ENCODE measurements at places on chromosomes 2 and 18.

DNA sequence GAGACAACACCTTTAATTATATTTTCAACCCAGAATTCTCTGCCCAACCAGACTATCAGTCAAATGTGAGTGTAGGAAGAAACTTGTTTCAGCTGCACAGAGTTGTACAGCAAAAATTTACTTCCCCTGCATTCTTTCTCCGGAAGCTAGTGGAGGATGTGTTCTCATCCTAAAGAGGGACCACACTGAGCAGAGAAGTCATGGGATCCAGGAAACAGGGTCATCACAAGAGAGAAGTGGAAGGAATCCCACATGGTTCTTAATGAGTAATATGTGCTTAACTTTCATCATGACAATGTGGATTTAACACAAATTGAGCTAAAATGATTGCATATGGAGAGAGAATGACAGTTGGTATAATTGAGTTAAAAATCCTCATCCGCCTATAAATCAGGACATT is 78.2 kb downstream of the INPP4A start:
- DNase-seq: no peak

GRCh38 chr2:187482796-187483195 is 34.7 kb upstream of the CALCRL start:
- no peak for DNase-seq

- peak; percentile 21 for DNase-seq
These were observed 39.0 kb downstream of the EN1 start for GRCh38 chr2:118808429-118808809.

DNA sequence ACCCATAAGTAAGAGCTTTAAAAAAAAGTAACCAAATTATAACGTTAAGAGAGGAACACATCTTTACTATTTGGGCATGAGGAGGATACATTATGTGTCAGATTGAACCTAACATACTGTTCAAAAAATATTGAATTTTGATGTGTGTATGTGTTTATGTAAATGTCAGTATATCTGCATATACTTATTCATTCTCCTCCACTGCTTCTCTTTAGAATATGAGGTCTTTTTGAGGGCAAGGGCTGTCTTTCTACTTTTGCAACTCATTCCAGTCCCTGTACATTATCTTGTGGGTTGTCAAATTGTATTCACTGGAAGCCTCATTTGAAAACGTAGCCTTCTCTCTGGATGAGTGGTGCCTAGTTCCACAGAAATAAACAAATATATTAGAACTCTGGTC is 509.4 kb upstream of the HNMT start:
- DNase-seq: no peak

DNA sequence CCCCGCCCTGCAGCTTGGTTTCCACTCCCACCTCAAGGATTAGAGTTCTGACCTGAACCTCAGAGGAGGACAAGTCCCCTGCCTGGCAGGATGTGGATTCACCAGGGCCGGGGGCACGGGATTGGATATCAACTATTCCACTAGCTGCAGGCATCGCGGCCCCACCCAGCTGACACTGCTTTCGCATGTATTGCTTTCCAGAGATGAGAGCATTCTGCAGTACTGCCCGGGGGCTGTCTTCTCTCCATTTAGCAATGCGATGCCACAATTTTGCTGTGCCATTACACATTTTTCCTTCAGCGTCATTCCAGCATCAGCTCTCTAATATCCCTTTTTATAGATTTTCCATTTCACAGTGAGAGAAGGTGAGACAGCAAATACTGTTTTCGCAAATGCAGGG is 42.0 kb downstream of the CTIF start:
- no peak for DNase-seq

GRCh38 chr2:158688721-158689120 is 106.4 kb upstream of the DAPL1 start:
- DNase-seq: no peak

- DNase-seq: no peak
These were observed 97.1 kb downstream of the AQP4 start for GRCh38 chr18:26768385-26768784.

GRCh38 chr2:136110526-136110925 is 7.4 kb downstream of the CXCR4 start:
- DNase-seq: no peak

GRCh38 chr2:226487573-226487972 is 312.0 kb downstream of the IRS1 start:
- no peak for DNase-seq

DNA sequence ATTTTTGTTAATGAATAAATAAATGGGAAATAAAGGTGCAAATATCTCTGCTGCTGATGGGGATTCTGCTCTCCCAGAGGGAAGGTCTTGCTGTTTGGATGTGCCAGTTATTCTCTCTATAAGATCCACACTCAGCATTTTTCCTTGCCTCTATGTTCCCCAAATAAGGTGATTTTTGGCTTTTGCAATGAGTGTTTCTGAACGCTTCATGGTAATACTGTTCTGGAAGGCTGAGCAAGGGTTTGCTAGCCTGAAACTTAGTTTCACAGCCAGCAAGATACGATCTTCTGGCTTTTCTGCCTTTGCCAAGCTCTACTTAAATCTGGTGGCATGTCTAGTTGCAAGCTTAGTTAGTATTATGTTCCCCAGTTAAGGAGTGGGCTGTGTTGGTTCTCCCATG is 114.6 kb downstream of the LPIN1 start:
- no peak for DNase-seq

DNA sequence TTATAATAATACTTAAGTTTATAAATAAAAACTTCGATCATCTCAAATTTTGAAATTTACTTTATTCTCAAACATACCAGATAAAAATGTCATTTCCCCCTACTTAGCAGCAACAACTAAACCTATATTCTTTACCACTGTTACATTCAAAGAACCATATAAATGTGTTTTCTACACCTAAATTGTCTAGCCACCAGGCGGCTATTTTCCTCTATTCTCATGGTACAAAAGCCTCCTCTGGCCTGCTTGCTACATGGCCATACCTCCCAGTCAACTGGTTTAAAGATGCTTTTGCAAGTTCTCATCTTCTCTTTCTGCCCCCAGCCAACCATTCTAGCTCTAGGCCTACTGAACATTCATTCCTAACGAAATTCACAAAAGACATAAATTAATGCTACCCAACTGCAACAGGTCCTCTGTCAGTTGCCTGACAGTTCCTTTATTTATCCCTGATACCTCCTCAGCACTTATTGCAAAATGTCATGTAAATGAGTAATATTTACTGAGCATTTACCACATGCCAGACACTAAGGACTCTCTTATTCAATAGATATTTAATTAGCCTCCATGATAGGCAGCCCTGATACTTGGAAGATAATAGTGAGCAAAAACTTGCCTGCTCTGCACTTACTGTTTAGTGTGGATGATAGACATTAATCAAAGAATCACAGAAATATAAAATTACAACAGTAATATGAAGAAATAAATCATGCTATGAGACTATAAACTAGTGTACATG is 5.0 kb downstream of the C1D start:
- DNase-seq: no peak

GRCh38 chr2:44974064-44974715 is 32.7 kb downstream of the SIX3 start:
- DNase-seq: no peak

- DNase-seq: no peak
These were observed 161.8 kb downstream of the DYSF start for GRCh38 chr2:71614976-71615766.

DNA sequence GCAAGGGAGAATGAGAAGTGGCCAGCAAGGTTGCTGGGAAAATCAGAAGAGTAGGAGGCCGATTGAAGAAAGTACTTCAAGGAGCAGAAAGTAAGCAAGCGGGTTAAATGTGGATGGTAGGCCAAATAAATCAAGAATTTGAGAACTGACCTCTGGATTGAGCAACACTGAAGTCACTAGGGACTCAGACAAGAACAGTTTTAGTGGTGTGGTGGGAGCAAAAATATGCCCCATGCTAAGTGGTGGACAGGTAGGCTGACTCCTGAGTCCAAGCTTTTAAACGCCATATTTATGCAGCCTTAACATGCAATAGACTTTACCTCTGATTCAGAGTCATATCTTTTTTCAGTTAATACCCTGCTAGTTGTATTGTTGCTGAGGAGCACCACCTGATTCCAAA is 4.5 kb downstream of the TRABD2A start:
- DNase-seq: no peak

DNA sequence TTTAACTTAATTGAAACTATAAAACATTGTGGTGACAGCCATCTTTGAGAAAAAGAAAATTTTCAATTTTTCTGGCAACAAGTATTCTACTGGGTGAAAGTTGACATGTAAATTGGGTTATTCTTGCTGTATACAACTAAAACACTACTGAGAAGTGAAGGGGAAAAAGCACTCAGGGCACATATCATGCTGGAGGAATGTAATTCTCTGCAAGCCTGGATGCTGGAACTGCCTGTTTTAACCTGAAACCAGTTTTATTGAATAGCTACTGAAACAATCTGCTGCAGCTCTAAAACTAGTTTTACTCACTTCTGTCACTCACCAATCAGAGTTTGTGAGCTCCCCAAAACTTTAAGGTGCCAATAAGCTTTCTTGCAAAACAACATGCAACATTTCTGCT is 1136.0 kb downstream of the LRP1B start:
- DNase-seq: no peak

GRCh38 chr2:199627417-199627816 is 169.7 kb upstream of the SATB2 start:
- no peak for DNase-seq

DNA sequence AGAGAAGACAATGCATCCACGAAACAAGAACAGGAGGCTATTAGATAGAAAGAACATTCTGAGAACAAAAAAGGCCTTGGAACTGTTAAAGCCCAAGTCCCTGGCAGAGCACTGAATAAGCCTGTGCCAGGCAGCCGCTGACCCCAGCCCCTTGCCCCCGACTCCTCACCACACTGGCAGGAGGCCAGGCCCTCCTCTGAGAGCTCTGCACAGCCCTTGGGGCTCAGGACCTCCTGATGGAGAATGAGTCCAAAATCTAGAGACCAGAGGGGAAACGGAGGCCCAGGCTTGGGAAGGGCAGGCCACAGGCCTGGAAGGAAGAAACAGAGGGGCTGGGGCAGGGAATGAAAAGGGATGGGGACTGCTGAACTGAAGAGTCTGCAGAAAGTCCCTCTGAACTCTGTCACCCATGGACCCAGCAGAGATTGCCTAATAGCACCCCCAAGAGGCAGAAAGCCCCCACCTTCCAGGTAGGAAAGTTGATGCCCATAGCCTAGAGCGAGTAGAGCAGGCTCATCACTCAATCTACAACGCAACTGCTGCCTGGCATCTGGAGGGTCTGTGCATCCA is 18.3 kb upstream of the TNS1 start:
- DNase-seq: no peak

DNA sequence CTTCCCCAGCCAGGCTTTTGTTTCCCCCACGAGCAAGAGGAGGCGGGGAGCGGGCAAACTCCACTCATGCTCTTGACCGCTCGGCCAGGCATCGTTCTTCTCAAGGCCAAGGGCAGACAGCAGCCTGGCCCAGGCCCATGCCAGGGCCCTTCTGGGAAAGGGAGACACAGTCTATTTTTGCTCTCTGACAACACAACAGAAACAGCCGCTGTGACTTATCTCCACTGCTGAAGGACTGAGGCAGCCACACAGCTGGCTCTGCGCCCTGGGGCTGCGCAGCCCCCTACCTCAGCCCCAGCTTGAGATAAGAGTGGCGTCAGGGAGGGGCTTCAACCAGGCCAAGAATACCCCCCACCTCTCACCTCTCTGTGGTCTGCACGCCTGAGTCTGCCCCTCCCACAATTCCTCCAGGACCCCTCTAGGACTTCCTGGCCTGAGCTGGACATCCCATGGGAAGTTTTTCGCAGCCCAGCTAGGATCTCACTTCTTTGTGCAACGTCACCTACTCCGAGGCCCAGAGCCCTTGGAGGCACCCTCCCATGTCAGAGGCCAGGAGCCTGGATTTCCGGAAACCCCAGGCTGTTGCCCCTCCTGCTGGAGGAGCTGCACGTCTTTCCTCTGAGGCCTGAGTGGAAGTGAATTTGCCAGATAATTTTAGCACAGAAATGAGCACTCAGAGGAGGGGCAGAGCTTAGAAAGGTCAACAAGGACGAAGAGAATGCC is 118.9 kb upstream of the OTOS start:
- DNase-seq: no peak

GRCh38 chr2:216147172-216148131 is 38.3 kb downstream of the XRCC5 start:
- no peak for DNase-seq

DNA sequence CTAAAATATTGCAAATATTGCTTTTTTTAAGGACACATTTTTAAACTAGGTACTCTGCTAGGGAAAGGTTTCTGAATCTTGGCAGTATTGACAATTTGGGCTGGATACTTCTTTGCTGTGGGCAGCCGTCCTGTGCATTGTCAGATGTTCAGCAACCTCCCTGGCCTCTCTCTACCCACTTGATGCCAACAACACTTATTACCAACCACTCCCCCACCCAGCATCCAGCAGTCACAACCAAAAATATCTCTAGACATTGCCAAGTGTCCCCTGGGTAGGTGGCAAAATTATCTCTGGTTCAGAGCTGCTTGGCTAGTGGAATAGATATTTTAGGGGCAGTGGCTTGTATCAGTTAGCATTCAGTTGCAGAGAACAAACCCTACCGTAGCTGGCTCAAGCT is 114.3 kb upstream of the PNPT1 start:
- no peak for DNase-seq

- peak; percentile 83 for DNase-seq
These were observed 12.8 kb upstream of the GBX2 start for GRCh38 chr2:236180831-236181453.

DNA sequence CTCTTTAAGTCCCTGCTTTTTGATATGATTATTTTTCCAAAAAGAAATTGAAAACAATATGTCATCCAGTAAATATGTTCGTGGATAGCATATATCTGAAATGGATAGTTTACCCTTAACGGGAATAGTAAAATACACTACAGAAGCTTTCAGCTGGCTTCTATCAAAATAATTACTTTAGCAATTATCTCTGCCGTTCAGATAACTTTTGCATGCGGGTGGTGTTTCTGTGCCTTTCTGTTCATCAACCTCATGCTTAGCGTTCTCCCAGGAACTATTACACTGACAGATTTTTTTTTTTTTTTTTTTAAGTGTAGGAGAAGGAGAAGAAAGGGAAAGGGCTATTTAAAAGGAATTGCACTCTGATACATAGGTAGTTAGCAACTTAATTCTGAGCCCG is 53.6 kb downstream of the TSHZ1 start:
- no peak for DNase-seq

DNA sequence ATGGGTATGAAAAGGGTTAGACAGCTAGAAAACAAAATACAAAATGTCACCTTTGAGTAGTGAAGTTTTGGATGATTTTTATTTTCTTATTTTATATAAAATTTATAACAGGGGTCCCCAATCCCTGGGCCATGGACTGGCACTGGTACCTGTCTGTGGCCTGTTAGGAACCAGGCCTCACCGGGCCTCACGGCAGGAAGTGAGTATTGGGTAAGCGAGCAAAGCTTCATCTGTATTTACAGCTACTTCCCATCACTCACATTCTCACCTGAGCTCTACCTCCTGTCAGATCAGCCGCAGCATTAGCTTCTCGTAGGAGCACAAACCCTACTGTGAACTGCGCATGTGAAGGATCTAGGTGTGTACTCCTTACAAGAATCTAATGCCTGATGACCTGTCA is 202.8 kb upstream of the TWIST2 start:
- no peak for DNase-seq
